ENCODE measurements at places on chromosomes 1 and 21.

DNA sequence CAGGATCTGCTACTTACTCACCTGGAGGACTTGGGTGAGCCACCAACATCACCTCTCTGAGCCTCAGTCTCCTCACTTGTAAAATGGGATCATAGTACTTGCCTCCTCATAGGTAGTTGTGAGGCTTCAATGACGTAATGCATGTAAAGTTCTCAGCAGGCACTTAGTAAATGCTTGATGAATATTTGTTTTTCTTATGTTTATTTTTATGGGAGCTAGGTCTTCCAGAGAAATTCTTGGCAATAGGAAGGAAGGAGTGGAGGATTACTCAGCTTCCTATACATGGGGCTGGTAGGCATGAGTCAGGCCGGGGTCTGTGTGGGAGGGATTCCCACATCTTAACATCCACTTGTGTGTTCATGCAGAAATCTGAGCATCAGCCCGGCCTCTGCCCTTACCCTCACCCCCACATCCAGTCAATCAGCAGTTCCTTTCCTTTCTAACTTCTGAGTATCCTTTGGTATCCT is 95.4 kb upstream of the USP24 start:
- peak; percentile 91 for DNase-seq

DNA sequence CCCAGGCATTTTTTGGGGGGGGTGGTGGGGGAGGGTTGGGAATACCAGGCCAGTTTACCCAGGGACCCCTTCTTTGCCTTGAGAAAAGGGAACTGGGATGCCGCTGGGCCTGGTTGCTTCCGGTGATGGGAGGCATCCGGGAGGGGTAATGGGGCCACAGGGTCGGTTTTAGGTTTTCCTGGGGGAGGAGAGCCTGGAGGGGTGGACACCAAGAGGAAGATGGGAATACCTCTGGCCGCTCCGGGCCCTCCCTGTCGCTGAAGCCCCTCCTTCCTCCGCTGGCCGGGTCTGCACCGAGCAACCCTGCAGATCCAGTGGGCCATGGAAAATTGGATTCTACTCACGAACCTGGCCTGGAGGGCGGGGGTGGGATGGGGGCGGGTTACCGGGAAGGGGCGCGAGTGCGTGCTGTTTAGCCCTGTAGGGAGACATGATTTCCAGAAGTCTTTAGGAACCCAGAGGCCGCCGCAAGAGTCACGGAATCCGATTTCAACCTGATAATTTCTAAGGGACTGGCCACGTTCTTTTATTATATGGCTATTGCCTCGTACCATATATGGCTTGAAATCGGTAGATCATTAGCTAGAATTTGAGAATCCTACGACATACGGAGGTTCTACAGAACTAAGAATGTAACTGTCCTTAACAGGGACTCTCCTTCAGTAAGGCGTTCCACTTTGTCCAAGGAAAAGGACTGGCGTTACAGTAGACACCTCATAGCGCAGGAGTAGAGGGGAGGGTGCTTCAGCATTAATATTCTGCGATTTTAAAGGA is 749 bp downstream of the AKIRIN1 start:
- no peak for DNase-seq

DNA sequence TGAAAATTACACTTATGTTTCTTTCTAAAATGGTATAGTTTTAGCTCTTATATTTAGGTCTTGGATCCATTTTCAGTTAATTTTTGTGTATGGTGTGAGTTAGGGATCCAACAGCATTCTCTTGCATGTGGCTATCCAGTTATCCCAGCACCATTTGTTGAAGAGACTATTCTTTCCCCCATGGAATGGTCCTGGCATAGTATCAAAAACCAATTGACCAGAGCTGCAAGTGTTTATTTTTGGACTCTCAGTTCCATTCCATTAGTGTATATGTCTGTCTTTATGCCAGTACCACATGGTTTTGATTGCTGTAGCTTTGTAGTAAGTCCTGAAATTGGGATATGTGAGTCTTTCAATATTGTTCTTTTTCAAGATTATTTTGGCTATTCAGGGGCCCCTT is 14.3 kb downstream of the TTLL10 start:
- DNase-seq = no peak

DNA sequence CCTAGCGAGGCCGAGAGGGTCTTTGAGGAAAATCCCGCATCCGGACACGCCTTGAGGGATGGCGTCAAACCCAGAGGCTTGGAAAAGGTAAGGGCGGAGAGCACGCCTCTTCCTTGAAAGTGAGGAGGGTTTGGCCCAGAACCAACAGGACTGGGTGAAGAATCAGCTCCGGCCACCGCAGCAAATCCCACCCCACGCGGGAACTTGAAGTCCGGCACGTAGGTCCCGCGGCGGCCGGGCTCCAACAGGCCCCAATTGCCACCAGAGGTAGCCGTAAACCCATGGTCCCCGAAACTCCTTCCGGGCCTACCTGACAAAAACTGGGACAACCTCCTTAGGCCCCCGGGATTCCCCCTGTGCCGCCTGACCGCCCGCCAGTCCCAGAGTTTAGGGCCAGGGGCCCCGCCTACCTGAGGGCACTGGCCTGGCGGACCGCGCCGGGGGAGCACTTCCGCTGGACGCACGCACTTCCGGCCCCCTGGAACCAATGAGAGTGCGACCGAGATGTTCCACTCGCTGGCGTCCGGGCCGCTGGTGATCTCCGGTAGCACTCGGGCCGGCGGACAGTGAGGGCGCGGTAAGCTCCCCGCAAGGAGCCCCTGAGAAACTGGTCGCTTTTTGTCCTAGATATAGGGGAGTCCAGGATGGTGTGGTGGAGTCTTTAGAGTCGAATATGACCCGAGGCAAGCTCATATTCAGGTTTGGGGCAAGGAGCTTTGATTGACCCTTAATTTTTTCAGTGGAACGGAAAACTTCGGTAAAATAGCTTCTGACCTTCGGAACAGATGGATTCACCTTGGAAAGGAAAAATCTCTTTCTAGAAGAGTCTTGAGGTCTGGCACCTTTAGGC is at the start of the genes LZIC and NMNAT1:
TSS of gene LZIC (minus strand) at position 453 of the 850 bp plus-strand sequence. CDS start 6,772 bp downstream, outside the sequence.
TSS of gene NMNAT1 (plus strand) at position 537 of the 850 bp plus-strand sequence. CDS start 28,599 bp downstream, outside the sequence.
- no peak for DNase-seq

- peak; percentile 16 for DNase-seq
Measured at GRCh38 chr1:112298558-112298957, 97.5 kb upstream of the CTTNBP2NL start.

DNA sequence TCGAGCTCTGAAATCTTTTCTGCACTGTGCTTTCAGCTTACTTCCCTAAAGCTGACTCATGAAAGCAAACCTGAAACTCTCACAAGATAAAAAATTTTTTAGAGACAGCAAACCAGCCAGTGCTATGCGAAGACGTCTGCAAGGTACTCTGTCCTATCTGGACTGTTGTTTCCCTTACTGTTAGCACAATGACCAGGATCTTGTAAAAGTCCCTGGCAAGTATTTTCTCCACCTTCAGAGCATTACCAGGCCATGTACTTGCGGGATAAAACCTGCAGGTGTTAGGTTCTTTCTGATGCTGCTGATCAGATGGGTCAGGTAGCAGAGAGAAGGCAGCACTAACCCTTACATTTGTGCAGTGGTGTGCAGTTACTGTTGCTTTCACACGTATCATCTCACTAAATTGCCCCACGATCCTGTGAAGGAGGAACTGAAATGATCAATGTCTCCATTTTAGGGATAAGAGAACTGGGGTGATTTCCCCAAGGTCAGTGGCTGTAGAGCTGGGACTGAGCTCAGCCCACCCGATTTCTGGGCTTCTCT is 56.6 kb downstream of the PLXNA2 start:
- DNase-seq = no peak

DNA sequence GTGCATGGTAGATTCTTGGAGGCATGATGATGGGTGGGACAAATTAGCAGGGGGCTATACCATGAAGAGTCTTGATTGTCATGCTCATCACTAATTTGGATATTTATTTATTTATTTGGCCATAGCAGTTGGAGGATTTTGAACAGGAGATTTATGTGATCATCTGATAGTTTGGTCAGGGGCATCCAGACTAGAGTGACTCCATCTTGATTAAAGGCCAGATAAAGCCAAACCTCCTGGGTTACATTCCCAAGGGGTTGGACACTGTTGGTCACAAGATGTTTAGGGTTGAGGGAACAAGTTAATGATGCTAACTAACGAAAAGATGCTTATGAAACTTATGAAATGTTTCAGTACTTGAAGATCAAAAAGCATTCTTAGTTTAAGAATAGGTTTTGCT is 139.8 kb downstream of the MAST2 start:
- DNase-seq = no peak

GRCh38 chr1:157073944-157074685 is 25.5 kb downstream of the ETV3L start:
- peak; percentile 22 for DNase-seq

- DNase-seq = no peak
Measured at GRCh38 chr1:94884106-94884505, 42.8 kb downstream of the CNN3 start.

DNA sequence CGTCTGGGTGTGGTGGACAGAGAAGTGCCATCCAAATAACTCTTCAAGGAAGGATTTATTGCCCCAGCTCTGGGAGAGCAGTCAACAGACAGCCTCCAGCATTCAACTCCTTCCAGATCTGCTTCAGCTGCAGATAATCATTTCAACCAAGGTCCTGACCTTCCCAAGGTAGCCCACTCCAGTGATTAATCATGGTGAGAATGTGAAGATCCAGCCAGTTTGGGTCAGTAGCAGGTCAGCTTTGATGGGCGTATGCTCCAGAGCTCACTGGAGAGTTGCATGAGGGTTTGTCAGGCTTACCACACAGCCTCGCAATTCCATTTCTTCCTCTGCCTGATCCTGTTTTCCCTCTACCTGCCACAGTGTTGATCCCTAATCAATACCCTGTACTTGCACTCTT is 214.5 kb upstream of the ZRANB2 start:
- DNase-seq = no peak

DNA sequence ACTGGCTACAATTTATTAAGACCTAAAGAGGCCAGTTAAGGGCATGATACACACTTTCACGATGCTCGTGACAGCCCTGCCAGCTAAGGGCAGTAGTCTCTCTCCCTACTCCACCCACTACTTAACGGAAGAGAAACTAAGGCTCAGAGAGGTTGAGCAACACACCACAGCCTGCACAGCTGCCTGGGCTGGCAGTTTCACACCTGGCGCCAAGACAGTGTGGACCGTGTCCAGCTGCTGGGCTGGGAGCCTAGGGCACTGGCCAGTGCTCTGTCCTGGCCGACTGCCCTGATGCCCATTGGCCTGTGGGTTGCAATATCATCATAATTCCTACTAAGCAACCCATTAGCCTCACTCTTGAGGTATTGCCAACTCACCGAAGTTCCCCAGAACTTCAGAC is 27.6 kb downstream of the TENT5C start:
- DNase-seq = no peak

- DNase-seq = no peak
Measured at GRCh38 chr1:198320759-198321158, 164.0 kb downstream of the NEK7 start.

DNA sequence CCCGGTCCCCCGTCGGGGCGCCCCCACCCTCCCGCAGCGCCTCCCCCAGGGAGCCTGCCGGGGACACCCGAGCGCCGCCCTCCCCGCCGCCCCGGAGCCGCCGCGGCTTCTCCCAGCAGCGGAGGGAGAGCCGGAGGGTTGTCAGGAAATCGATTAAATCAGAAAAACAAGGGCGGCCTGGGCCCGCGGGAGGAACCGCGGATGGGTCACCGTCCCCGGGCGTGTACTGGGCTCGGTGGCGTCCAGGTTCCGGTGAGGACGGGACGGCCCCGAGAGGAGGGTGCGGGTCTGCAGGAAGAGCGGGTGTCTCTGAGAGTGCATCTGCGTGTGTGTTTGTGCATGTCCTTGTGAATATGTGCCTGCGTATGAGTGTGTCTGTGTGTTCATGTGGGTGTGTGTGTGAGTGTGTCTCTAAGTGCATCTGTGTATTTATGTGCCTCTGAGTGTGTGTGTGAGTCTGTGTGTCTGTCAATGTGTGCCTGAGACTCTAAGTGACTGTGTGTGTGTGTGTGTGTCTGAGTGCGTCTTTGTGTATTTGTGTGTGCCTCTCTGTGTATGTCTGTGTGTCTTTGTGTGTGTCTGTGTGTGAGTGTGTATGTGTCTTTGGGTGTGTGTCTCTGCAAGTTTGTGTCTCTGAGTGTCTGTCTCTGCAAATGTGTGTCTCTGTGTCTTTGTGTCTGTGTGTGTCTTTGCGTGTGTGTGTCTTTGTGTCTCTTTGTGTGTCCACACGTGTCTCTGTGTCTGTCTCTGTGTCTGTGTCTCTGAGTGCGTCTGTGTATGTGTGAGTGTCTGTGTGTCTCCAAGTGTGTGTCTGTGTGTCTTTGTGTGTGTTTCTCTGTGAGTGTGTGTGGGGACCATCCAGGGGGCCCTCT is 1.1 kb downstream of the SPSB1 start:
- no peak for DNase-seq

- DNase-seq = no peak
Measured at GRCh38 chr1:31991182-31991581, 22.5 kb upstream of the KHDRBS1 start.

DNA sequence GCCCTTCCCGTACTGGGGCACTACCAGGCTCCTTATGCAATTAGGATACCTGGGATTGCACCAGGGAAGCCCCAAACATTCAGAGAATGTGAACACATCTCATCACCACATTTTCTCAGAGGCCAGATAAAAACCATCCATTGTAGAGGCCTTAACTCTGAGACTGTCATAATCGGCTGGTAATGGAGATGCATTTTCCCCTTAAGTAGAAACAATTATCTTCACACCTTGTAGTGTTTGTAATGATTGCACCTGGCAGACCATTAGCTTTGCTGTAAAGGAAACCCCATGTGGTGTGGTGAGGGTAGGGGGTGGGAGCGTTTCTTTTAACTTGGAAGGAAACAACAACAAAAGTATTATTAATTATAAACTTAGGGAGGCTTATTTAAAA is 90.0 kb upstream of the TLR5 start:
- no peak for DNase-seq

DNA sequence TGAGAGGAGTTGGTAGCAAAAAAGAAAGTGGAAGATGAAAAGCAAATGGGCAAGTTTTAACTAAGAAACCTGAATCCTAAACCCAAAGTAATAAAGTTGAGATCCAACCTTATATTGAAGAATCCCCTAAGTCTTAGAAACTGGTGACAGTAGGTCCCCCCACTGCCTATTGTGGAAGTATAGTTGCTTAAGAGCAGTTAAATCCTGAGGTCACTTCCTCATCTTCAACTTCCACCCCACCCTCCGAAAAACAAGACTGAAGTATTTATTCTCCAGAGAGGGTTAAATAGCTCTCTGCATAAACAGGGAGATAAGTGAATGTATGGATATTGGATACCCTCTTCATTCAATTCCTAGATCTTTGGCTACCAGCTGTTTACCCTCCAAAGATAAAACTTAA is 3.3 kb upstream of the DSTYK start:
- no peak for DNase-seq

- DNase-seq = no peak
Measured at GRCh38 chr1:115829947-115830346, 11.0 kb downstream of the NHLH2 start.
